ENCODE measurements at places on chromosomes 2 and 18. TPM values are rescaled to one million over a fixed set of nuclear protein-coding genes. Genes with fewer than 3 reads are reported as not detected.

KIF5C gene
- 0.44 TPM for total RNA-seq

VIT gene
- total RNA-seq, result not detected

SFXN5 gene
- total RNA-seq, result 14.4 TPM

DNA sequence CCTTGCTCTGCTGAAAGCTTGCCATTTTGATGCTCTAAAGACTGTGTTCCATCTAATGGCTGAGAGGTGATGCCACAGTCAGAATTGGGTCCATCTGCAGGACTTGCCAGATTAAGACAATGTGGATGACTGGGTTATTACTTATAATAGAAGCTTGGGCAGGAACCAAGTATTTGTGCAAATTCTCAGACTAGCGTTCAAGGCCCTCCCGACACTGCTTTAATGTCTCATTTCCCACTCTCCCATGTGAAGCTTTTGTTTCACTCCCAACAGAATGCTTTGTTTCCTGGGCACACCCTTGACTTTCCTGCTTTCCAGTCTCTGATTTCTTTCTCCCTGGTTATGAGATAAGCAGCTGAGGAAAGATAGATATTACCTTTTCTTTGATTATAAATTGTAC, 215.8 kb downstream of the KCNS3 start:
- DNase-seq, result no peak

- no peak for DNase-seq
Observed at GRCh38 chr18:61939046-61939674, 46.4 kb upstream of the RNF152 start.

DNA sequence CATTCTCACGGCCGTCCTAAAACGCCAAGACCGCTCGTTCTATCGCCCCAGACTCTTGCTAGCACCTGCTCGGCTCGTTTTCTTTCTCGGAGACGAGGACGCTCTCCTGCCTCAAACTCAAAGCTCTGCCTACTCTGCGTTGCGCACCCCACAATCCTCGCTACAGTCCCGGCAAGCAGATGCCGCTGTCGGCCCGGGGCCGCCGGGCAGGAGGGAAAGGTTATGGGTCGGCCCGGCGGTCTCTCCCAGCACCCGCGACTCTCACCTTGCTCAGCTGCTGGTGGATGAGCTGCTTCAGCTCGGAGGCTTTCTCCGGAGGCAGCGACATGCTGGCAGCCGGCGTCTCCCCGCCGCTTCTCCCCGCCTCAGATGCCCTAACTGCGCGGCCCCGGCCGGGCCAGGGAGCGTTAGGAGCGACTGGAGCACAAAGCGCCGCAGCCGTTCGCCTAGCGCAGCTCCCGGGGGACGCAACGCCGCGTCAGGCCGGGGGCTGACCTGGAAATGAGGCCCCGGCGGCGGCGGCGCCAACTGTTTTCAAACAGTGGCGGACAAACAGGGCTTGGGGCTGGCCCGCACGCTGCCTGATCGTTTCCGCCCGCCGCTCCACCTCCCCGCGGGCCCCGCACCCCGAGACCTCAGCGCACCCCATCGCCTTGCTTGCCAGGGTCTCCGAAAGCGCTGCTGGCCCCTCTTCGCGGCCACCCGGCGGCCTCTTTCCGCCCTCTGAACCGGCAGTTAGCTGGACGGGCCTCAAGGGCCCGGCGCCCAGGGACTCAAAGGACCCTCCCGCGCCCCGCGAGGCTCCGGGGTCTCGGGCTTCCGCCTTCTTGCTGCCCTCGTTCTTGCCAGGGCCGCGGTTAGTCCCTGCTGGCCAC, at the start of the genes CEP76 and PSMG2:
Gene CEP76, minus strand, starts transcription at position 503 of the 875 bp plus-strand sequence. Its CDS starts 175 bp downstream, at position 328.
Gene PSMG2, plus strand, starts transcription at position 822 of the 875 bp plus-strand sequence. CDS start 66 bp downstream, outside the sequence.
- DNase-seq, result peak; percentile 89

DNA sequence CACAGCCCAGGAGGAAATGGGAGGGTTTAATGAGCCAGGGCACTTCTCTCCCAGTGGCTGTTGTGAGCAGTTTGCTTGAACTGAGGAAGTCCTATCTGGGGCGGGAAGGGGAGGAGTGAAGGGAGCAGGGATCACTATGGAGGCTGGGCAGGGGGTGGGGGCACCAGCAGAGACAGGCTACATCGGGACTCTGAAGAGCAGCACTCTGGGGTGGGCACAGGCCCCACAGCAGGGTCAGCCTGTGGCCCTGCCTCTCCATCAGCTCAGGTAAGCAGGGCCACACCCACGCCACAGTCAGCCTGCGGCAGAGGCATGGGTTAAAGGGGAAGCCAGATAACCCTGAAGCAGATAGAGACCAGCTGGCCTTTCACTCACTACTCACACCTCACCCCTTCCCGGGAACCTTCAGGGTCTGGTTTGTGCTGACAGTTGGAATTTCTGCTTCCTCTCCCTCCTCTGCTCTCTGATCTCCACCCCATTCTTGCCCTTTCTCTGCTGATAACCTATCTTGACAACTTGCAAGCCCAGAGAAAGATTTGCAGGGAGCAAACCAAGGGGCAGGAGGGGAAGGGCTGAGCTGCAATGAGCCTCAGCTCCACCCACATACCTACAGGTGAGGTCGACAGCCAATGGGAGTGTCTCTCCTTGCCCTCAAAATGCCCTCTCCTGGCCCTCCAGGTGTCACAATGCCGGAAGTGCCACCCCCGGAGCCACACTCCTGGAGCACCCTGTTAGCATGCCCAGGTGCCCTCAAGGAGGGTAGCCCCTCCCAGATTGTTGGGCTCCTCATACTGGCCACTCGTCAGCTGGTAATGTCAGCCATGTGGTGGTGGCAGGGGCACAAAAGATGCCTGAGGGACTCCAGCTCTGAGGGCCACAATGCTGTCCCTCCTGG, 3.7 kb downstream of the SIGLEC15 start:
- no peak for DNase-seq

- DNase-seq, result no peak
Observed at GRCh38 chr18:67359873-67360838, 156.4 kb downstream of the DSEL start.

DNA sequence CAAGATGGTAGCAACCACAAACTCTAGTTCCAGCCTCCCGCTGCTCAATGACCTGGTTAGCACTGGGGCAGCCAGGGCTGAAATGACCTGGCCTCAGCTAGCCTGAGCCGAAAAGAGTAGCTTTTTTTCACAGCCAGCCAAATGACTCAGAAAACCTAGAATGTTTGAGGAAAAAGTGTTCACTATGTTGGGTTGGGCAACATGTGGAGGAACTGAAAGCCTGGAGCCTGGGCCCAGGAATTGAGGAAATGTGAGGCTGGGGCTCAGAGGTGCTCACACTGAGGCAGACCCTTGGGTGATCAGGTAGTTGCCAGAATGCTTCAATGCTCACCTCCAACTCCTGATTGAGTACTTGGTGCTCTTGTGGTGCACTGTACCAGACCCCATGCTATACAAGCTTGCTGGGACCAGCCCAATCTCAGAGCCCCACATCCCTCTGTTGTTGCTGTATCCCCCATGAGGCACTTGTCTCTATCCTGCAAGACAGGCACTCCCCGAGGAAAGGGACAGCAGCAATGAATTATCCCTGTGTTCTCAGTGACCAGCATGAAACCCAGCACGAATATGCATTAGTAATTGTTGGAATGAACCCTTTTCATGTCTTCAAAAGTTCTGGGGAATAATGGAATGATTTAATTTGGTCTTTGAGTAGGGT, 116.2 kb downstream of the USP34 start:
- no peak for DNase-seq

GRCh38 chr18:62767321-62767720, 52.0 kb downstream of the PHLPP1 start:
- no peak for DNase-seq

DNA sequence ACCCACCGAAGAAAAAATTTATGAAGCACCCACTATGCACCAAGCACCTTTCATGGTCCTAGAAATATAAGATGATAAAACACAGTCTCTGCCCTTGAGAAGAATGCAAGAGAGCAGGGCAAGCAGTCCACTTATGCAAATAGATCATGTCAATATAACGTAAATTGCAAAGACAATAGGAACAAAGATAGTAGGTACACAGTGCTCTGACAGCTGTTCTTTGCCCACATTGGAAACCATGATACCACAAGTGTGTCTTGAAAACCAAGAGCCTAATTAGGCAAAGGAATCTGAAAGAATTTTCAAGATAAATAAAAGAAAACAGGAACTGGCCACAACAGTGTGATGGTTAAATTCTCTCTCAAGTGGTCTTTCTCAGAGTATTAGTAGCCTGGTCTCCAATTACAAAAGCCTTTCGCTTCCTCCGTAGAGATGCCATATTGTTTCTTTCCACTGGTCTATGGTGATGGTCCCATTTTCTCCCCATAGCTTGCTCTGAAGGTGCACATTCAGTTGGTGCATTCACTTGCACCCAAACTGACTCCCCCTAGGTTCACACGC, 108.5 kb downstream of the VWC2L start:
- DNase-seq, result no peak

DNA sequence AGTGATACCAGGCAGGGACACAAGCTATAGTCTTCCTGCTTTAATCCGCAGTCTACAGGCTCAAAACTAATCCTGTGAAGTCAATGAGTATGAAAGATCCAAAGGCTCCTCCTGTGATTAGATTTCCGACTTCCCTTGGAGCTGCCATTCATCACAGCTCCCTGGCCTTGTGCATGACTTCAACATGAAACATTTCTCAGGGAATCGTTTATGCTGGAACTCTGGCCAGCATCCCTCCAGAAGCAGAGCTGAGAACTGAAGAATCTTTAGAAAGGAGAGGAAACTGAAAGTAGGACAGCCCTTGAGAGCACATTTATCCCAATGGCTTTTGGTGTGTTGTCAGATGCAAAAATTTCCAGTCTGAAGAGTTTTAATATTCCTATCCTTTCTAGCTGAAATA, 84.3 kb upstream of the SESTD1 start:
- DNase-seq, result no peak

DNA sequence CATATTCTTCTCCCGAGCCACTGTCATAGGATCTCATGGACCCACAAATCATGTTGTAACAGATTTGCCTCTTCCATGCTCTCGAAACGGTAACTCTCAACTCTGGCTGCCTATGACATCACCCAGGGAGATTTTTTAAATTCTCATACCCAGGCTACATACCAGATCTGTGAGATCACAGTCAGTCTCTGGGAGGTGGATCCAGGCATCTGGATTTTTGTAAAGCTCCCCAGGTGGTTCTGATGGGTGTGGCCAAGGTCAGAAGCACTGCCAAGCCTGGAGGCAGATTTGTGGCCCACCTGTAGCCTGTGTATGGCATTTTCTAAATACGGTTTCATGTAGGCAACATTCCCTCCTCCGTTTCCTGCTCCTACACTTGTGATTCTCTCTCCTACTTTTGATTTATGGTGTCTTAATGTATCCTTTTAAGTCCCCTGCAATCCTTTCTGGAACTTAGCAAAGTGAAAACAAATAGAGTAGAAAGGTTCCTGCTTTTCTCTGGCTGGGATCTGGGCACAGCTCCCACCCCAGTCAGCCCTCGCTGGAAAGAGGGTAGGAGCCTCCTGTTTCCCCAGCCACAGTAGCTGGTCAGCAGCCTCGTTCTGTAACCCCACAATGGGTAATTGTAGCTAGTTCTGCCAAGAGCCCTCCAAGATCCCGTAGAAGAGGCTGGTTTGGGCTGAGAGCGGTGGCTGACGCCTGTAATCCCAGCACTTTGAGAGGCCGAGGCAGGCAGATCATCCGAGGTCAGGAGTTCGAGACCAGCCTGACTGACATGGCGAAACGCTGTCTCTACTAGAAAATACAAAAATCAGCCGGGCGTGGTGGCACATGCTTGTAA, 96.2 kb downstream of the KLHL29 start:
- no peak for DNase-seq

- no peak for DNase-seq
Observed at GRCh38 chr2:142082368-142082767, 48.4 kb downstream of the LRP1B start.

GRCh38 chr2:61633250-61633649, 95.1 kb upstream of the XPO1 start:
- DNase-seq, result no peak

DNA sequence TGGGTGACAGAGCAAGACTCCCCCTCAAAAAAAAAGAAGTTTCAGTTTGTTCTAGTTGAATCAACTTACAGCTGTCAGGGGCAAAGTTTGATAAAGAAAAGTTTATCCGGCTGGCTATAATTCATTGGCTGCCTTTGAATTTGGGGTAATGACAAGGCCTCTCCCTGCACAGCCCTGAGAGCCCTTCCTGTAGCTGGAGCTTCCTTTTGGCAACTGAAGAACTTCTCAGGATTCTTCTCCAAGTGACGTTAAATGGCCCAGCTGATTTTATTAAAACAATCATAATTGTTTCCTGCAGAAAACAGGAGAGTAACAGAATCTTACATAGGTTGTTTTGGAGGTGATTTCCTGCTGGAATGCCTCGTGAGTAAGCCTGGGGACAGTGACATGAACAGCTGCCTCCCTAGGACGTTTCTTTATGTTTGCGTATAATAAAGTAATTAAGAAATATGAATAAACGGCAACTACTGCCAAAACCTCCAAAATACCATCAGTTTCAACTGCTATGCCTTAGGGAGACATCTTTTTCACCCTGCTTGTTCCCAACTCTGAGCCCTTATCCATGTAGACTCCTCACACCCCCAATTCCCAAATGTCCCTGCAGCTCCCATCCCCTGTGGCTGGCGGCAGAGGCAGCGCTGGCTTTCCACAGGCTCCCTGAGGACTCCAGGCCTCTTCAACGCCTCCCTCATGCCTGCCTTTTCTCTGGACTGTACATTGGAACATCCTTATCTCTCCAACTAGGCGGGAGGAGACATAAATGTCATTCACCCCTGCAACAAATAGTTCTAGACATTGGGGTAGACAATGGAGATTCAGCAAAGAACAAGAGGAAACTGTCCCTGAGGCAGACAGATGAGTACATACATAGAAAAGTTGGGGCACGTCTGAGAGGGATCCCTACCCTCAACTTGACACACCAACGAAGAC, 59.2 kb upstream of the FZD7 start:
- no peak for DNase-seq

DNA sequence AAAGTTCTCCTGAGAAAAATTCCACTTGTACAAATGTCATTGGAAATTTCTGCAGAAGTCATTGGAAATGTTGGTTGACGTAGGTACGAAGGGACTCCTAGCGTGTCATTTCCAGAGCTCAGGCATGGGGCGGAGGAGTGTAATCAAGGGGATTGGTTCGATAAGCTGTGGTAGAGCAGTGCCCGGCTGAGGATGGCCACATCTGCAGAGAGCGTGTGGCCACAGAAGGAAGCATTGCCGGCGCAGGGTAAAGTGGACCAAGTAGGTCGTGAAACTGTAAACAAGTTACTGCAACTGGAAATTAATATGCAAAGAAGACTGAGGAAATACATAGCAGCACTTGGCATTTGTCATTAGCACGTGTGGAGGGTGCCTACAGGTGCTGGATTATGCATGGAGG, 101.8 kb downstream of the DGKD start:
- no peak for DNase-seq

GRCh38 chr2:160551259-160551658, 57.7 kb upstream of the RBMS1 start:
- no peak for DNase-seq

GRCh38 chr18:48213791-48214190, 195.4 kb downstream of the ZBTB7C start:
- DNase-seq, result no peak

- no peak for DNase-seq
Observed at GRCh38 chr2:10504994-10505820, 57.1 kb upstream of the ODC1 start.
